ENCODE measurements at places on chromosomes 7 and 10.
A peak's percentile ranks its signal among the peaks of the same experiment; 100 is the strongest.

GRCh38 chr10:3895045-3895631 is 110.1 kb upstream of the KLF6 start:
- no peak for DNase-seq

DNA sequence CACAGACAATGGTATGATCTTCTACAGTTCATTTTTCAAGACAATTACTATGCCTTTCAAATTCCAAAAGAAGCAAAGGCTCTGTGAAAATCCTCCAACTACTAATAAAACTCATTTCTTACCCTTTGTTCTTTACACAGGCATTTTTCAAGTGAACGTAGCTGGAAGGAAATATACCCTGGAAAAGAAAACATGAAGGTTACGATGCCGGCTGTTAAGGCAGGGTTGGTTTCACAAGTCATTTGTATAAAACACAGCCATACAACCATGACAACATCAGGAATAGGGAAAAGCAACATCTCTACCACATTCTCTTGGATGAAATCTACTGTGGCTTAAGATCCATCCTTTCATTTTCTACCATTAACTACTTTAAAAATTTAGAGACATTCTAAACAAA is 207.9 kb downstream of the DOCK4 start:
- no peak for DNase-seq

- no peak for DNase-seq
These were observed 61.7 kb upstream of the PPIF start for GRCh38 chr10:79285315-79286197.

DNA sequence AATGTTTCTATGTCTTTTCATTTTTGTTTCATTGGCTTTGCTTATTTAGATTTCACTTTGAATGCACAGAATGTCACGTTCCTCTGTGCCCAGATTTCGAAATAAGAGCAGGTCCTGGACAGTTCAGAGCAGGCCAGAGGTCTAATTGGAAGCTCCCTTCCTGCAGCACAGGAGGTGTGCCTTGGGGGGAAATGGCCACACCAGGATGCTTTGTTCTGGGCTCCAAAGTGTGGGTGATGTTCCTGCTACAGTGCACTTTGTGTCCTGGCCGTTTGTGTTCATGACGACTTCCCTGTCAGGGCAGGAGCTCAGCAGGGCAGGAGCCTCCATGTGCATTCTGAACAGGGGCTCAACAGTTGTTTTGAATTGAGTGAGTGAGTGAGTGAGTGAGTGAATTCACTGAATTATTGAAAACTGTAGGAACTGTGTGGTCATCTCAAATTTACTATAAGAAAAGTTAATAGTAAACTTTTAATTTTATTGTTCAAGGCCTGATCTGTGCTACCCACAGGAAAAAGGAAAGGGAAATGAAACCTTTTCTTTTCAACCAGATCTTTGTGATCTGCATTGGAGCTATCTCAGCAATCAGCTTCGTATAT is 109.5 kb upstream of the GJD4 start:
- DNase-seq, result peak; percentile 21

DNA sequence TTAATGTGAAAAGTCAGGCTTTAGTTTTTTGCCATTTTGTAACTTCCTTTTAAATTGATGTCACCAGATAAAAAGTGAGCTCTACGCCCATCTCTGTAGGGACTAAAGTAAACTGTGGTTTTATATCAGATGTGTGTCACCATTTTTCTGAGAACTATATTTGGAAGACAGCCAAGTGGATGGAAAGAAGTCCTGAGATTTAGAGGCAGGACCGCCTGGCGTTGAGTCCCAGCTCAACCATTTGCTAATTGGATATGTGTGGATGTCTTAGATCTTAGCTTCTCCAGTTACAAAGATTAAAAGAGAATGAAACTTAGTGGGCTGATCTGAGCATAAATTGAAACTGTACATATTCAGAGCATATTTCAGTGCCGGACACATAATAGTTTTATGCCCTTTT is 691.6 kb upstream of the CELF2 start:
- DNase-seq, result peak; percentile 58

DNA sequence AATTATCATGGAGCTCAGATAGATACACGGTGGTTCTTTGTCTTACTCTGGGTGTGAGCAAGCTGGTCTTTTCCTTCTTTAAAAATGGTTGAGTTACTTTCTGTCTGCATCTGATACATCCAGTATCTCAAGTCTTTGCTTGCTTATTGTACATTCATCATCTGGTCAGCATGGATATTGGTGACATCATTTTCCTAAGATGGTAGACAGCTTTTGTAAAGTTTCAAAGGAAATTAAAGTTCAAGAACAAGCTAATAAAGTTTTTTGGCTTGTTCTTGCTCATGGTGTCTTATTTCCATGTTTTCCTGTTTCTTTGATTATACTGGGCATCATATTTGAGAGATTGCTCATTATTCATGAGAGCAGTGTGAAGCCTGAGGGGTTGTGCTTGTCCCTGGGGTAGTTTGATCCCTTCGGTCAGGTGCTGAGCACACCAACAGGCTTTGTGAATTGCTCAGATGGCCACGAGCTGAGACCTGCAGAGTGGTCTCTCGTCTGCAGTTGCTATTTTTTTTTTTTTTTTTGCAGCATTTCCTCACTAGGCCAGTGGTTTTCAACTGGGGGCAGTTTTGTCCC is 38.5 kb downstream of the MGMT start:
- DNase-seq, result no peak

DNA sequence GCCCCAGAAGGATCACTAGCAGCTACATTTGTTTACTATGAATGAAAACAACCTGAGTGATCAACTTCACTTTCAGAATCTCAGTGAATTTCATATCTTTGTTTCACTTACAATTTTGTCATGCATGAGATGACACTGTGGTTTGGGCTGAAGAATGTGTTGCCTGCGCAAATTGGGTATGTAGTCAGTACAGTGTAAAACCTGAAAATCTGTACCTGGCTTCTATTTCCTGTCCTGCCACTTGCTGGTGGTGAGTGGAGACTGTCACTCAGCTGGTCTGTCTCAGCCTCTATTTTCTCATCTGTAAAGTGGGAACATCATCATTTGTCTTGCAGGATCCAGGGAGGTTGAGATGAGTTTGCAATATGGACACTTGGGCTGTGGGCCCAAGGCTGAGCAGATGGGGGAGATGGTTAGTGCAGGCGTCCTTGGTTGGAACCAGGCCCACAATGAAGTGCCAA is 118.0 kb downstream of the WDFY4 start:
- DNase-seq, result no peak

GRCh38 chr7:90570373-90570959 is 25.7 kb upstream of the CDK14 start:
- DNase-seq, result no peak

- peak; percentile 51 for DNase-seq
These were observed 27.6 kb downstream of the SLC35G1 start for GRCh38 chr10:93921338-93921737.

- no peak for DNase-seq
These were observed 182.4 kb downstream of the PLXNA4 start for GRCh38 chr7:132393789-132394261.

- DNase-seq, result no peak
These were observed 292.0 kb downstream of the CCDC3 start for GRCh38 chr10:12709521-12709963.

- DNase-seq, result no peak
These were observed 133.9 kb downstream of the PCDH15 start for GRCh38 chr10:54667136-54667535.

GRCh38 chr7:22316914-22317313 is 40.0 kb downstream of the RAPGEF5 start:
- no peak for DNase-seq

DNA sequence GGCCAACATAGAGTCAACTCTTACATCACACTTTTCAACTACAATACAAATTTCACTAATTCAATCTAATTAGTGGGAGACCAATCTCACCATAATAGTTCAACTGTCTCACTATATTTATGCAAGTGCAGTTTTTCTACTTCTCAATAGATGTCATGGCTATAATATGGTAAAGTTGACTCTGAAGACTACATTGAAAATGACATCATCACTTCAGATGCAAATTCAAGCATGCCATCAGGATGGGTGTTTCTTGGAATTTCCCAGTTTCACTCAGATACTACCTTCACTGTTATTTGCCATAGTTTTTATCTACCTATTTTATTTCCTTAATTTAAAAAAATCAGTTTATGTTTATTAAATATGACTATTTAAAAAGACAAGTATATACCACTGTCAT is 67.1 kb downstream of the ABLIM1 start:
- DNase-seq, result no peak
